Fibroblast of lung (primary cell): ENCODE measurements at places on chromosomes 16 and 17.

GRCh38 chr16:20844054-20844453, 37.7 kb downstream of the REXO5 start:
- DNase-seq: peak; percentile 38

- no peak for DNase-seq
Observed at GRCh38 chr17:57708410-57708809, 36.7 kb downstream of the CCDC182 start.

DNA sequence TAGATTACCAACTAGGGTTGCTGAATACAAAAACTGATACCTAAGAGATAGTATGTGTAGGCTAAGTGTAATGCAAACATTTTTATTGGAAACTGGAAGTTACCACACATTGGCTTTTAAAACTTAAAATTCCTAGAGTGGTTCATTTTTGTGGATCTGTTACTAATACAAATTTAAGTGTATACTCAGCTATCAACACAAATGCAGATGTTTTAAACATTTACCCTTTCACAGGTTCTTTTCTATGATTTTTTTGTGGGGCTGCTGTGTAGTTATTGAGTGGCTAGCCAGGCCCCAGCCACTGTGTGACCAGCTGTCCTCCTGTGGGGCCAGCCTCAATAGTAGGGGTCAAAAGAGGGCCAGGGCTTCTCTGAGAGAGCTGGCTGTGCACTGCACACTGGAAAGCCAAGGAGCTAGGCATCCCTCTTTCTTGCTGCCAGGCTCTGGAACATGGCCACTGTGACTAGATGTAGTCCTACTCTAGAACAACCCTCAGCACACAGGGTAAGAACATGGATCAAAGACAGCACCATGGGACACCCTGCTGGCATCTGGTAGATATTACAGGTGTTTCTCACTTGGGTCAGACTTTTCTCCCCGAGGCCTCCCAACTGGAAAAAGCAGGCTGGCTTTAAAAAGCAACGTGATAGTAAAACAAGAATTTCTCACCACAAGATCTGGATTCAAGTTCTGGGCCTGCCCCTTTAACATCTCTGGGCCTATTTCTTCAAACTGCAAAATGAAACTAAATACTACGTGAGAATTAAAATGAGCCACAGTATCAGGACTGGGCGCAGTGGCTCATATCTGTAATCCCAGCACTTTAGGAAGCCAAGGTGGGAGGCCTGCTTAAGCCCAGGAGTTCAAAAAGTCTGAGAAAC, 7.3 kb upstream of the VEZF1 start:
- peak; percentile 69 for DNase-seq

GRCh38 chr17:50904518-50905459, 38.6 kb upstream of the TOB1 start:
- DNase-seq: no peak
